ENCODE measurements at places on chromosomes 3 and 15.

- no peak for DNase-seq
Observed at GRCh38 chr3:159501029-159501428, 487.6 kb upstream of the IL12A start.

DNA sequence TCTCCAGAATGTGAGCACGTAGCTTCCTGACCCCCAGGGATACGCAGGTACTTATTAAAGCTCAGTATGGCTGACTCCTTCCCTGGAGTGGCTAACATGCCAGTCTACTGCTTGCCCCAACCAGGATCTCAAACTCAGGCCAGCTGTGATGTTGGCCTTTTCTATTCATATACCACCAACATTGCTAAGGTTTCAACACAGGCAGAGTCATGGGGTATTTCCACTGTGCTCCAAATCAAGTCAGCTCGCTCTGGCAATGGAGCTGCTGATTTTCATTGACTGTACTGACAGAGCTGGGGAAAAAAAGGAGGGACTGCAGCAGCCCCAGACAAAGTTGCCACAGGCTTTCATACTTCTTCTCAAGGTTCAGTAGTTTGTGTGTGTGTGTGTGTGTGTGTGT lies 87.0 kb downstream of the CFAP20DC start:
- DNase-seq: no peak

- DNase-seq: no peak
Observed at GRCh38 chr3:110267304-110267845, 804.2 kb upstream of the NECTIN3 start.

- no peak for DNase-seq
Observed at GRCh38 chr3:46463868-46464241, 850 bp downstream of the LTF start.

DNA sequence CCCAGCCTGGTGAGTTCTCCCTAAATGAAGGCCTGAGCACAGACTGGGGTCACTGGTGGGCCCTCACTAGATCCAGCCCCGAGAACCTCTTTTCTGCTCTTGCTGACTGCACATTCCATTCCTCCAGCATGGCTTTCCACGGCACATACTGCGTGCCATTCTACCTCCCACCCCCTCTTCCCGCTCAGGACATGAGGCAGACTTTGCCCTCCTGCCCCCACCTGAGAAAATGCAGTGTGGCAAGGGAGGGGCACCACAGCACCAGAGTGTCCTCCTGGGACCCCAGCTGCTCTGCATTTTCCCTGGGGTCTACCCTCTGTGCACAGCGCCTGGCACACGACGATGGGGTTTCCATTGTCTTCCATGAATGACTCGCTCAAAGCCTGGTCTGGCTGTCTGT lies 6.1 kb upstream of the SLCO2A1 start:
- DNase-seq: no peak

DNA sequence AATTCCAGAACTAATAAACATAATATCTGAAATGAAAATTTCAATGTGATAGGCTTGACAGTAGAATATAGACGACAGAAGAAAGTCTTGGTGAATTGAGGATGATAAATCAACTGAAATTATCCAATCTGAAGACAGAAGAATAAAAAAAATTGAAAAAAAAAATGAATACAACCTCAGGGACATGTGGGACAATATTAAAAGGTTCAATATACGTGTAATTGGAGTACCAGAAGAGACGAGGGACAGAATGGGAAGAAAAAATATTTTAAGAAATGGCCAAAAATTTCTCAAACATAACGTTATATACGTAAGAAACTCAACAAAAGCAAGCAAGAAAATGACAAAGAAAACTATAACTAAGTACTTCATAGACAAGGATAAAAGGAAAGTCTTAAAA lies 43.3 kb upstream of the HCLS1 start:
- no peak for DNase-seq

DNA sequence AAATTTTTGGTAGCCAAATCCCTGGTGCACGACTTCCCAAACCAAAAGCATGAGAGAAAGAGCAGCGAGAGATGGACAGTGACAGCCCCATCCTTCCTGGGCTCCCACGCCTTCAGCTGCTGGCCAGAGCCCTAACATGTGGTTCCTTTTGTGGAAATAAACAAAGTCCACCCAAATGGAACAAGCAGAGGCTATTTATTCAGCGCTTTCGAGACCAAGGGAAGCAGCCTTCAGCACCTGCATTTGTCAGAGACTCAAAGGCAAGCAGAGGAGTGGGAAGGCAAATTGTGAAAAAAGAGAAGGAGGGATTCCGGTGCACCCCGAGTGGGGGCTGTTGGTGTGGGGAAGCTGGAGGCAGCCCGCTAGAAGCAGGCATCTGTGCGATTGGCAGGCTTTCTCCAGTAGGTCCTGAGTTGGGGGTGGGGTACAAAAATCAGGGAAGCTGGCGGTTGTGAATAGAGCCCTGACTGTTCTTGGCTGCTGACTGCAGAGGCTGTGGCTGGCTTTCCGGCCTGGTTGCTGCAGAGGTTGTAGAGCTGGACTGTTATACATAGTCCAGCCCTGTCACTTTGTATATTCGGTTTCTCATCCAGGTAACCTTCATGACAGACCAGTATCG lies 427.2 kb downstream of the OCA2 start:
- DNase-seq: no peak

GRCh38 chr3:174218016-174218415 lies 641.1 kb upstream of the NAALADL2 start:
- DNase-seq: no peak

- DNase-seq: no peak
Observed at GRCh38 chr3:107979538-107979937, 111.3 kb downstream of the CD47 start.

GRCh38 chr3:125654526-125654925 lies 59.2 kb upstream of the OSBPL11 start:
- DNase-seq: no peak

Measured in activated naive CD8-positive, alpha-beta T cell treated with anti-CD3 and anti-CD28 coated beads, Interleukin-2, amount 10 ng/mL, durations not matched to agents 7 days and 5 days (primary cell).